ENCODE measurements at places on chromosomes 4 and X. TPM values are rescaled to one million over a fixed set of nuclear protein-coding genes. Genes with fewer than 3 reads are reported as not detected.
A peak's percentile ranks its signal among the peaks of the same experiment; 100 is the strongest.

GRCh38 chrX:151030845-151031244 is 47.7 kb downstream of the HMGB3 start:
- DNase-seq: no peak

NSUN7 gene
- total RNA-seq: 0.95 TPM

GRCh38 chrX:145923376-145923775 is 105.7 kb downstream of the SLITRK2 start:
- no peak for DNase-seq

- no peak for DNase-seq
These were observed 483.9 kb downstream of the IDS start for GRCh38 chrX:149021159-149021558.

KLB gene
- 0.30 TPM for total RNA-seq

- DNase-seq: no peak
These were observed 39.0 kb downstream of the ATOH1 start for GRCh38 chr4:93867416-93868001.

GRCh38 chr4:819401-820229 is 6.3 kb downstream of the CPLX1 start:
- DNase-seq: peak; percentile 64

DNA sequence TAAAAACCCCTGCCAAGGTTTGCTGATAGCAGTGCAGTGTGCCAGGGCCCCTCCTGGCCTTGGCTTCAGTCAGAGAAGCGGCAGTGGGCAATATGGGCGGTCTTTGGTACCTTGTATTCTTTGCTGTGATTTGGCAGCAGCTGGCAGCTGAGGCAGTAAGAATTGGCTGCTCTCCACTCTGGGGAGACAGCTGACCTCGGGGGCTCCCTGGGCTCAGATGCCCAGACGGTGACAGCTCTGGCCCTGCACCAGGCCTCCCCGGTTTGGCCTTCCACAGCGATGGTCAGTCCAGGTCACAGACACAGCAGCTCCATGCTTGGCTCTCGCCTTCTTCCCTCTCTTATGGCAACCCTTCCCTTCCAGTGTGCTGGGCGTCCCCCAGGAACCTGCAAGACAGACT is 330.9 kb downstream of the BCOR start:
- DNase-seq: no peak

DNA sequence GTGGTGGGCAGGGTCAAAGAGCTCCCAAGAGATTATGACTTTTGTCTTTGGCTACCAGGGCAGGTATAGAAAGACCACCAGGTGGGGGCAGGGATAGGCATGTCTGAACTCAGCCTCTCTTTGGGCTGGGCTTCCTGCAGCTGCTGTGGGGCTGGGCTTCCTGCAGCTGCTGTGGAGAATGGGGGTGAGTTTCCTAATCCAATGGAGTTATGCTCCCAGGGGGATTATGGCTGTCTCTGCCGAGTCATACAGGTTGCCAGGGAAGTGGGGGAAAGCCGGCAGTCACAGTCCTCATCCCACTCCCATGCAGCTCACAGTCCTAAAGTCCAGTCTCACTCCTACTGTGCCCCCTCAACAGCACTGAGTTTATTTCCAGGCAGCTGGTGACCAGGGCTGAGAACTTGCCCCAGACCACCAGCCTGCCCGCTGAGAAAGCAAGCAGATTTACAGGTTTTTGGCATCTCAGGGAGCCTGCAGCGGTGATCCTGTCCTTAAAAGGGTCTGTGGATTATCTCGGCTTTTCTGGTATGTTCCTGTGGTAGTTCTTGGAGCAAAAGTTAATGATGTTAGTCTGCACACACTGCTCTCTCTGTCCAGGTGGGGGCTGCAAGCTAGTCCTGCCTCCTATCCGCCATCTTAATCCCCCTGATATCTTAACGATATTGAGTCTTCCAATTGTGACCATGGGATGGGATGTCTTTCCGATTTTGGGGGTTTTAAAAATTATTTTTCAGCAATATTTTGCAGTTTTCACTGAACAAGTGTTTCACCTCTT is 133.4 kb downstream of the RTL9 start:
- DNase-seq: no peak

SLC9B1 gene
- total RNA-seq: 0.95 TPM

ANOS1 gene
- total RNA-seq: 4.9 TPM

- DNase-seq: no peak
These were observed 276.4 kb downstream of the IL15 start for GRCh38 chr4:141912831-141913230.

GRCh38 chr4:75376543-75376942 is 137.7 kb downstream of the RCHY1 start:
- no peak for DNase-seq
